ENCODE measurements at places on chromosomes 5 and 9.
A peak's percentile ranks its signal among the peaks of the same experiment; 100 is the strongest.

GRCh38 chr9:92988215-92988768, 41.0 kb downstream of the FGD3 start:
- no peak for DNase-seq

- no peak for DNase-seq
These were observed 155.0 kb upstream of the COL5A1 start for GRCh38 chr9:134486596-134486995.

DNA sequence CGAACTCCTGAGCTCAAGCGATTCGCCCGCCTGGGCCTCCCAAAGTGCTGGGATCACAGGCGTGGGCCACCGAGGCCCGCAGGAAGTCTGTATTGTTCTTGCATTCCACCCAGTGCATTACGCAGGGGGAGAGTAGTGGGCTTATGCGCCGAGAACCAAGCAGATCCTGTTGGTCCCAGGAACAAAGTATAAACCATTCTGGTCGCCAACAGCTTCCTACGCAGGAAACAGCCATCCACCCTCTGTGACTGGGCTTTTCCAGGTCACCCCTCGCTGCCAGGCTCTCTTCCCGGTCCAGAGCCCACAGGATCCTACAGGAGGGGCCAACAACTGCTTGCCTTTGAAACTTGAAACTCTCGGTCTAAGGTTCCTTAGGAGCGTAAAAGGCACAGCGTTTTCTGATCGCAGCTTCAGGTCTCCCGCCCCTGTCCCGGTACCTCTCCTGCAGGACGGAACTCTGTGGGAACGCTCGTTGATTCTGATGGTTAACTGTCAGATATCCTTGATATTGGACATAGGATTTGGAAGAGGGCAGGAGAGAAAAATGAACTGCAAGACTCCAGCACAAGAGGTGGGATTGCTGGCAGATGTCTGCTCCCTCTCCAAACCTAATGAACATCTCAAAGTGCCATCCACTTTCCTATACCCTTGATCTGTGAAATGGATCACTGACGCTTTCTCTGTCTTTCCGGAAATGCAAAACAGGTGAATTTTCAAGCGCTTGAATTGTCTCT, 4.2 kb upstream of the ANXA2R start:
- DNase-seq: no peak

DNA sequence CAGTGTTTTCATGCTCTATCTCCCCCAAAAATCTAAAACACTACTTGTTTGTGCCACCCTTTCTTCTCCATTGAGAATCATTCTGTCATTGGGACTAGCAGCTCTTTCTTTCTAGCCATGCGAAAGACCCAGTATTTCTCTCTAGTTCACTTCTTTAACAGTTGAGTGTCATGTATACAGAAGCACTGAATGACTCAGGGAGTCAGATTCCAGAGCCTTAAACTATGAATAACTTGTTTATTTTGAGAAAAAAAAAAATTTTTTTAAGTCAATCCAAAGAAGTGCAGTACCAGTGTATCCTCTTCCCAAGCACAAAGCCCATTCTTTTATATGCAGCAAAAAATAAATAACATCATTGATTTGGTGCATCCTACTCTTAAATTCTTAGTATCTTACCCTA, 415.4 kb upstream of the GRAMD2B start:
- DNase-seq: no peak

DNA sequence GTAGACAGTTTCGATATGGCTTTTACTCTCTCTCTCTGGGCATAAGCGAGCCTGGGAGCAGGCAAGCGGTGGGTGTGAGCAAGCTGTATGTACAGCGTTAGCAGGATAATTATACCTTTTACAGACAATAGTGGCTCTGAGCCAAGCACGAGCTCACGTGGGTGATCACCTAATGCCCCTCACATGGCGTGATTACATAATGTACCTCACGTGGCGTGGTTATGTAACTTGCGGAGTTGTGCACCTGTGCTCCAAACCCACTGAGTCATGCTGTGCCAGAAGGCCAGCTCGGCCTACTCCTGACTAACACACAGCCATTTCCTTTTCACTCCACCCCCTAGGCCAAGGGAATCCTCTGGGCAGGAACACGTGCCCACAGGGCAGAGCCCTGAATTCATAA, 797.2 kb downstream of the EFNA5 start:
- DNase-seq: no peak

DNA sequence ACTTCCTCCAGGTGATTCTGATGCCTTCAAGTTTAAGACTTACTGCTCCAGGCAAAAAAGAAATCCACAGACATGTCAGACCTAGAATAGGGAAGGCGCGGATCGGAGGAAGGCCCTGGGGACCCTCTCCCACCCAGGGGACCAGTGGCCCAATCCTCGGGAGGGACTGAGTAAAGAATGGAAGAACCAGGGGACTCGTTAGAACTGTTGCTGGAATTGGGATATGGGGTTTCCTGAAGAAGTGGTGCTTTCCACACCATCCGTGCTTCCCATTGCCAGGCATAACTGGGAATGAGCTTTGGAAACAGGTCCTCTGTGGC, 63.8 kb upstream of the SLC25A51 start:
- no peak for DNase-seq

DNA sequence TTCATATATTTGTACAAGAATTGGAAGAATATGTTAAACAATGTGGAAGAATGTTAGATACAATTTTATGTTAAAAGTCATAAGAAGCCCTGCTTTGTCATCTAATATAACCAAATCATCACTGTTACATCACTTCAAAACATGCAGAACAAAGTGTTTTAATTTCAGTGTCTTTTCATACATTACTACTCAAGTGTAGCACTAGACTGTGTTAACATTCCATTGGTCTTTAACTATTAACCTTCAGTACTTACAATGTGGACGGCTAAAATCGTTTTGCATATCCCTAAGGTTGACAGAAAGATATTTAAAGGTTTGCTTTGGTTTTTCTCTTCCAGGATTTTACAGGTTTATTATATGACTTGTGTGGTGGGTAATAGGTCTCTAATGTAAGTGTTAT, 50.9 kb downstream of the VCAN start:
- DNase-seq: no peak

- no peak for DNase-seq
These were observed 241.9 kb downstream of the IRX2 start for GRCh38 chr5:2509527-2509926.

DNA sequence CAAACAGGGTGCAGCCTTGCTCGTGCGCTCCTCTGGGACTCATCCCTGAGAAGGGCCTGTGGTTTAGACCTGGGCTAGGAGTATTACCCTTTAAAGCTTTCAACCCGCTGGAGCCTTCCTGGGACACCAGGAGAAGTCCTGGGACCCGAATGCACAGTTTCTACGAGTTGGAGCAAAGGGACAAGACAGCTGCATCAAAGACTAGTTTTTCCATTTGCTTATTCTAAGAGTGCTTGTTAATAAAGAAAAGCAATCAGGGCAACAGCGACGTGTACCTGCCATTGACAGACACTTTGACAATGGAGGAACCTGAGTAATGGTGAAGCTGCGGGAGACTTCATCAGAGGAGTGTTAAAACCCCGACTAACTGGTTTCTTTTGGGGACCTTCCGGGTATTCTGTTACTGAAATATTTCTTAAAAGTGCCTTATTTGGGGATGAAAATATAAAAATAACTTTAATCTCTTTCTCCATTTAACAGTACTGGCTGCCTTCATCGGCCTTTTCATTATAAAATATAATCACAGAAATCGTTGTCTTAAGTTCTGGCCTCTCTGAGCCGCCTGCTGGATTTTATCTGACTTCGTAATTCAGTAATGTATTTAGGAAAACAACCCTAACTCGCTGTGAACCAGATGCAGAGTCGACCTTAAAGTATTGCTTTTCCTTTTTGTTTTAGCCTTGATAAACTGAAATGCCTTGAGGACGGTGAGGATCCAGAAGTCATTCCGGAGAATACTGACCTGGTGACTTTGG, 732 bp downstream of the SNAPC3 start:
- no peak for DNase-seq

- peak; percentile 79 for DNase-seq
These were observed 47.9 kb downstream of the ALG2 start for GRCh38 chr9:99173570-99174504.

DNA sequence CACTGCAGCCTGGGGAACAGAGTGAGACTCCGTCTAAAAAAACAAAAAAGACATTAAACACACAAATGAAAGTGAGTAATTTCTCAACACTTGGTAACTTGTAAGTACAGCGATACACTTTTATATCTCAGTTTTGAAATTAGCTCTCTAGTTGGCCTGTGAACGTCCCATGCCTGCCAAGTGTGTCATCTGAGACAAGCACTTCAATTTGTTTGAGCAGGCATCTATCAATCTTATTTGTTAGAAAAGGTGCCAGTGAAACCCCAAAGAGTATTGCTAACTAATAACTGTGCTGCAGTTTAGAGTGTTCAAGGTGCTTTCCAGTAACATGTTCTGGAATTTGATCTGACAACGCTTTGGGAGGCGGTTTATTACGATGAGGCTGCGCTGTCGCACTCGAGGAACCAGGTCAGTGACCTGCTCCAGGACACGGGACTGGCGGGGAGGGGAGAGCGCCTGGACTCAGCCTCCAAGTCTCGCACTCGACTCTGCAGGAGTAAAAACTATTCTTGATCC, 1.1 kb upstream of the SPIN1 start:
- no peak for DNase-seq

DNA sequence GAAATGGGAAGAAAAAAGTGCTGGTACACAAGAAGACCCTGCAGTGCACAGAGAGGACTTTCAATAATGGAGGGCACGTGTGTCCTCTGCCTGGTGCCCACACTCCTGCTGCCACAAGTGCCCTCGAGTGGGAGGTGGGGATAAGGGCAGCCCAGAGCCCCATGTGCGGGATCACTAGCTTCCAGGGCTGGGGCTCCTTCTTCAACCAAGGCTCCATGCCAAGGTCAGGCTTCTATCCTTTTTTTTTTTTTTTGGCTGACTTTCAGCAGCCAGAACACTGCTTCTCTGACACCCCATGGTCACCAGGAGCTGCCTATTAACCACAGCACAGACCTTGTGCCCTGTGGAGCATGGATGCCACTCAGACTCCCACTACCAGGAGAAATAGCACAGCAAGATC, 7.5 kb downstream of the ACSL6 start:
- DNase-seq: no peak

DNA sequence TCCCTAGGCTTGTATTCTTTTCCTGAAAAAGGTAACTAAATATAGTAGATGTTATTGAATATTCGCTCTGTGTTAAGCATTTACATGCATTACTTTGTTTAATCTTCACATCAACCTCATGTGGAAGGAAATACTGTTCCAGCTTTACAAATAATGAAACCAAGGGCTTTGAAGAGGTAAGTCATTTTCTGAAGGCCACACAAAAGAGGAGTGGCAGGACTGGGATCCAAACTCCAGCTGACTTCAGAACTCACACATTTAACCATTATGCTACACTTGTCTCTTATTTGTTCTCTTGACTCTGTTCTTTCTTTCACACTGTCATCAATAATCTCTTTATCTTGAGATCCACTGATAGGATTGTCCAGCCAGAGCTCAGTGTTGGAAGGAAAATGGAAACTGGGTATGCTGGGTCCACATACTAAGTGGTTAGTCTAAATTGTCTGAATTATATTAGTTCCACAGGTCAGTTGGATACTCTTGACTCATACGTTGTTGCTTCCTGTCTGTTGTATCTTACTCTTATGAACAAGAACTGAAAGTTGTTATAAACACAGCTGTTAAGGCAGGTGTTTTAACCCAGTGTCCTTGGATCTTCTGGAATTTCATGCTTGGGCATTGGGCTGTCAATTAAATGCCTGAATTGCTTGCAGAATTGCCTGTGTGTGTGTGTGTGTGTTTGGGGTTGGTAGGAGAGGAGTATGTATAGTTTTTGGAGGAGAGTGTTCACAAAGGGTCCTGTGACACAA, 65.6 kb downstream of the TLE4 start:
- DNase-seq: no peak

GRCh38 chr5:125485771-125486170, 739.3 kb upstream of the ZNF608 start:
- DNase-seq: no peak

DNA sequence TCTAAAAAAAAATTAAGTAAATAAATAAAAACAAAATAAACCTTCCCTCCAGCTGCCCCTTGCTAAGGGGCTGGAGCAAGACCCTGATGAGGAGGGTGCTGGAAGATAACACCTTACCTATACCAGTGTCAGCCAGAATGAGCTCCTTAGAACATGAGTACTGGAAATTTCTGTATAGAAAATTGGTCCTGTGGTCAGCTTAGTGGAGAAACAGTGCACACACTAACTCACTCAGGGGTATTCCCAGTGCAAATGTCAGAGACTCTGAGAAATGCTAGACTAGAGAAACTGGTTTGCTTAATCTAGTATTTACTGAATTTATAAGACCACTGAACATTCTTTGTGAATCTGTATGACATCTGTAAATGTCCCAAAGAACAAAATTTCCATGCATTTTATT, 62.1 kb upstream of the CTXN3 start:
- no peak for DNase-seq

GRCh38 chr9:14238518-14238917, 75.4 kb downstream of the NFIB start:
- DNase-seq: no peak

DNA sequence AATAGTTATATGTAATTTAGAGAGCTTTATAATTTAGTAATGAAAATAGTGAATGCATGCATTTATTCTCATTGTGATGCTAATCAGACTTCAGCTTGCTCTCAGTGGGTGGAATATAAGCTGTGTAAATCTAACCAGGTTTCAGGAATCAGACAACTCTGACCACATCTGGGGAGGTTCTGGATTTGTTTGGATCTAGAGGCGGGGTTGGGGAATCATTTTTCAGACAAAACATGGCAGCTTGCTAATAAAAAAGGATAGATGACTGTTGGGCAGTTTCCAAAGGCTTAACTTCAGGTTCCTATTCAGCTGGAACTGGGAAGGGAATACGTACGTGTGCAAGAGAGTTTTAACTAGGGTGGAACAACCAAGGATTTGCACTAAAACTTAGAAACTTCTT, 43.2 kb upstream of the MAMDC2 start:
- no peak for DNase-seq

- no peak for DNase-seq
These were observed 264.5 kb downstream of the MCTP1 start for GRCh38 chr5:95020345-95020744.

- DNase-seq: no peak
These were observed 83.4 kb downstream of the MEGF10 start for GRCh38 chr5:127373858-127374491.

DNA sequence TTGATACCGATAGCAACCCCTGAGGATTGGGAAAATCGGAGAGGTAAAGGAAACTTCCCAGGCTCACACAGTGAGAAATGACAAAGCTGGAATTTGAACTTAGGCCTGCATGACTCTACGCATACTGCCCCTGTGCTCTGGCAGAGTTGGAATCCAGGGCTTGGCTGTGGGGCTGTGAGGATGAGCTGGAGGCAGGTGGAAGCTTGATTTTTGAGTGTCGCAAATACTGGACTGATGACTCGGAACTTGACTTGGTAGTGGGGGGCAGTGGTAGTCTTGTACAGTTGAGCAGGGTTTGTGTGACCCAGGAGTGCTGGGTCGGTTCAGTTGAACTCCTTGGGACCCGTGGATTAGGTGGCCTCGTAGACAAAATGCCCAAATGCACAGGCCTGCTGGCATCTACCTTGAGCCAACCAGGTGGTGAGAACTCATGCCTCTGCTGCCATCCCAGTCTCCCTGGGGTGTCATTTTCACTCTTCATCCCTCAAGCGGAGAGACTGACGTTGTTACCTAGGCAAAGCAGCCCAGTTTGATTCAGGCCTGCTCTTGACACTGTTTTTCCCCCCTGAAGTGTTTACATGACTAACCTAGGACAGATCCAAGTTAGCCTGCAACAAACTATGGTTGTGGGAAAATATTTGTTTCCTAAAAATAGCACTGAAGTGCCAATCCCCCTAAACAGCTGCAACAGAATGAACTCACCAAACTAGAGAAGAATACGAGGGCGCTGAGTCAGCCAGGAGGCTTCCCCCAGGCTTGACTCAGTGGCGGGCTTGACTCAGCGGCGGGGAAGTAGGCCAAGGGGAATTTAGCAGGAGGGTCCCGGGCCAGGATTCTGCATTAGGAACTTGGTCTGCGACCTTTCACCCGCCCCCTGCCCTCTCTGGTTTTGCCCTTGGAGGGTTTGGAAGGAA, 45.7 kb upstream of the ORM1 start:
- DNase-seq: no peak
